ENCODE measurements at places on chromosomes 5 and 9. TPM values are rescaled to one million over a fixed set of nuclear protein-coding genes. Genes with fewer than 3 reads are reported as not detected.

The SPATA31D1 gene
- not detected for total RNA-seq

The OGN gene
- not detected for total RNA-seq

The ACOT12 gene
- not detected for total RNA-seq

The GABRA6 gene
- total RNA-seq, result not detected

The ATOX1 gene
- 289 TPM for total RNA-seq

The SPINK7 gene
- not detected for total RNA-seq

The ATG12 gene
- 27.5 TPM for total RNA-seq

The ENTREP1 gene
- 1.3 TPM for total RNA-seq

The ZNF608 gene
- total RNA-seq, result 65.4 TPM
